MV-4-11 (cell line): ENCODE measurements at places on chromosomes 2 and 18.

GRCh38 chr2:30191819-30192271 is 39.5 kb upstream of the LBH start:
- no peak for DNase-seq

DNA sequence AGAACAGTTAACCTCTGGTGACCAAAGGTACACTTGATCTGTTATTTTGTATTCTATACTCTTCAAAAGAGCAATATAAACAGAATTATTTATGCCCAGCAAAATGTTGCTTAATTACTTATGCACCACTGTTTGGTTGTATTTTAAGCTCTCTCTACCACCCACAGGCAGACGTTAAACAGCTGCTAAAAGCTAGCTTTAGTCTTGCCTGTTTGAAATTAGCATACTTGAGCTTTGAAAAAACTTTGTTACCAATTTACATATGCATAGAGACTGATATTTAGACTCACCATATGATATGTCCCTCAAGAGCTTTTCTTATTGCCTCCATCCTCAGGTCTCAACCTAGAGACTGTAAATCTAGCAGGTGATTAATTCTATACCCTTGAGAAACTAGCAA is 426.9 kb downstream of the NR4A2 start:
- DNase-seq = no peak

- DNase-seq = no peak
Measured at GRCh38 chr18:8816816-8817215, 111.5 kb downstream of the MTCL1 start.

DNA sequence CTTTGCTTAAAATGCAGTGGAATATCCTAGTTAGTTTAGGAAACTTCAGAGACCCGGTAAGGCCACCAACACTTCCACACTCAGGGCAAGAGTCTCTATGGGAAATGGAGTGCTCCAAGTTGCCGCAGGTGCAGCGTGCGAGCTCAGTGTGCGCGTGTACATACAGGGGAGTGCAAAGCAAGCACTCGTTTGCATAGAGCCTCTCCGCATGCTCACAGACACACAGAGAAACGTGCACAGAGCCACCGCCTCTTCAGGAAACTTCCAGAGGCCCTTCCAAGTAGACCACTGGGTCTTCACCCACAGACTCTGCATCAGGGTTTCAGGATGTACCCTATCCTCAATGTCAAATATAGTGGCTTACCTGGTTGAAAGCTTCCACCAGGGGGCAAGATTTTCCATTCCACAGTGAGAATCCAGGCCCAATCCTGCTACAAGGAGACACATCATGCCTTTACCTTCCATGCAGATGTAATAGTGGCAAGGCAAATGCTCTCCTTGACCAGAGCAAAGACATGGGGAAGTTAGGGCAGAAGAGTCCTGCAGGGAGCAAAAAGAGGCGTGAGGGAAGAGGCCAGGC is 513.0 kb upstream of the MYT1L start:
- no peak for DNase-seq

- no peak for DNase-seq
Measured at GRCh38 chr2:174774886-174775285, 10.6 kb upstream of the CHRNA1 start.

DNA sequence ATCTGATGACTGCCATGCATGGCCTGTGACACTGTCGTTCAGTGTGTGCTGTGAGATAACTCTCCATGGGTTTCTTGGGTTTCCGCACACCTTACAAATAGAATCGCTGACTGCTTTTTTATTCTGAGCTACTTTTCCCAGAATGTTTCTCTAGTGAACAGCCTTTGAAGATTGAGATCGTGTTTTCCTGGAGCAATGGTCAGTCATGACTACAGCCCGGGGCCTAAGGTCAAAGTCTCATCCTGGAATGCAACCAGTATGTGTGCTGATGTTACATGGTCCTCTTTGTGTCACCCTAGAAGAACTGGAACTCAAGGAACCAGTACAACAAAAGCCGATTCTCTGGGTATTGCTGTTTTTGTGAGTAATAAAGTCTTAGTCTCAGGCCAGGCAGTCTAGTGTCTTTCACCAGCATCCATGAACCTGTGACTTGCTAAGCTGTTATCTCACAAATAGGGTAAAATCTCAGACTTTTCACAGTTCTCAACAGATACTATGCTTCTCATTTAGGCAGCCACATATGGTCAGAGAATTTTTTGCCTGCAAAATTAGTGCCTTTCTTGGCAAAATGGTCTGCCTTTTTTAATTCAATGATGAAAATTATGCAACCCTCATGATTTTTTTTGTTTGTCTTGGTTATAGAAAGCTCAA is 124.9 kb upstream of the PIEZO2 start:
- DNase-seq = no peak

- DNase-seq = no peak
Measured at GRCh38 chr2:169365029-169365480, 2.7 kb upstream of the LRP2 start.

DNA sequence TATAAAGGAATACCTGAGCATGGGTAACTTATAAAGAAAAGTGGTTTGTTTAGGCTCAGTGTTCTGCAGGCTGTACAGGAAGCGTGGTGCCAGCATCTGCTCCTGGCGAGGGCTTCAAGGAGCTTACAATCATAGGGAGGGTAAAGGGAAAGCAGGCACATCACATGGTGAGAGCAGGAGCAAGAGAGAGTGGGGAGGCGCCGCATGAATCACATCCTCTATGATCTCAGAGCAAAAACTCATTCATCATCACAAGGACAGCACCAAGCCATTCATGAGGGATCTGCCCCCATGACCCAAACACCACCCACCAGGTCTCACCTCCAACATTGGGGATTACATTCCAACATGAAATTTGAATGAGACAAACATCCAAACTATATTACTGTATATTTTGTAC is 32.5 kb downstream of the R3HDM1 start:
- DNase-seq = no peak

DNA sequence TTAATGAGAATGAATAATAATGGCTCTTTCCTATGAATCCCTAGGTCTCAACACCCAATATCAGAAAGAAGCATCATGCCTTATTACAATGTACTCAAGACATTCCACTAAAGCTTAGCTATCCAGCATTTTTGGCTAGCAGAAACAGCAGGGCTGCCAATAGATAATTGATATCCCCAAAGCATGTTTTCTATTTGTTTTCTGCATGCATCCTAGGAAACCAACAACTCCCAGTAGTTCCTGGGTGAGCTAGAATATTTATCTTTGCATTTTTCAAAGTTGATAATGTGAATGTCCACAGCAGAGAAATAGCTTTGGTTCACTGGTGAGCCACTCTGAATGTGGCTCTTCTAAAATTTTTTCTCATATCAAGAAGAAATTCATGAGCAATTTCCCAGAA is 5.8 kb upstream of the ANTXR1 start:
- no peak for DNase-seq

GRCh38 chr2:76700894-76701293 is 821.3 kb downstream of the LRRTM4 start:
- DNase-seq = no peak

- peak; percentile 8 for DNase-seq
Measured at GRCh38 chr2:36469710-36470109, 114.1 kb downstream of the CRIM1 start.

GRCh38 chr2:176115883-176116813 is at the start of gene HOXD10:
Gene HOXD10, plus strand, starts transcription at chr2:176116778. Its CDS starts 56 bp downstream, at chr2:176116834.
- DNase-seq = no peak

- DNase-seq = no peak
Measured at GRCh38 chr2:169160926-169161481, 91.6 kb downstream of the DHRS9 start.

DNA sequence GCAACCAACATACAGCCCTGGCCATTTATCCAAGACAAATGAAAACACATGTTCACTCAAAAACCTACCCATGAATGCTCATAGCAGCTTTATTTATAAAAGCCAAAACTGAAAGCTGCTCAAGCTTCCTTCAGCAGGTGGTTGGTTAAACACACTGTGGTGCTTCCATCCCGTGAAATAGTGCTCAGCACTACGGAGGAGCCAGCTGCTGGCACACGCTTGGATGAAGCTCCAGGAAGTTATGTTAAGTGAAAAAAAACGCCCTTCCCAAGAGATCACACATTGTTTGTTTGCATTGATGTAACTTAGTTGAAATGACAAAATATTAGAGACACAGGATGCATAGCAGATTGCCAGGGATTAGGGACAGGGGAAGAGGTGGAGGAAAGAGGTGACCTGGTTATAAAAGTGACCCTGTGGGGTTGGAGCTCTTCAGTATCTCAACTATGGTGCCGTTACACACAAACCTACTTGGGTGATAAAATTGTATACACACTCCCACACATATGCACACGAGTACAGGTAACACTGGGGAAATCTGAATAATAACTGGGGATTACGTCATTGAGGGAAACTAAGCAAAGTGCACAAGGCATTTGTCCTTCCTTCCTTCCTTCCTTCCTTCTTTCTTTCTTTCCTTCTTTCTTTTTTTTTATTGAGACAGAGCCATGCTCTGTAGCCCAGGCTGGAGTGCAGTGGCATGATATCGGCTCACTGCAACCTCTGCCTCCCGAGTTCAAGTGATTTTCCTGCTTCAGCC is 6.2 kb upstream of the ALPG start:
- no peak for DNase-seq

DNA sequence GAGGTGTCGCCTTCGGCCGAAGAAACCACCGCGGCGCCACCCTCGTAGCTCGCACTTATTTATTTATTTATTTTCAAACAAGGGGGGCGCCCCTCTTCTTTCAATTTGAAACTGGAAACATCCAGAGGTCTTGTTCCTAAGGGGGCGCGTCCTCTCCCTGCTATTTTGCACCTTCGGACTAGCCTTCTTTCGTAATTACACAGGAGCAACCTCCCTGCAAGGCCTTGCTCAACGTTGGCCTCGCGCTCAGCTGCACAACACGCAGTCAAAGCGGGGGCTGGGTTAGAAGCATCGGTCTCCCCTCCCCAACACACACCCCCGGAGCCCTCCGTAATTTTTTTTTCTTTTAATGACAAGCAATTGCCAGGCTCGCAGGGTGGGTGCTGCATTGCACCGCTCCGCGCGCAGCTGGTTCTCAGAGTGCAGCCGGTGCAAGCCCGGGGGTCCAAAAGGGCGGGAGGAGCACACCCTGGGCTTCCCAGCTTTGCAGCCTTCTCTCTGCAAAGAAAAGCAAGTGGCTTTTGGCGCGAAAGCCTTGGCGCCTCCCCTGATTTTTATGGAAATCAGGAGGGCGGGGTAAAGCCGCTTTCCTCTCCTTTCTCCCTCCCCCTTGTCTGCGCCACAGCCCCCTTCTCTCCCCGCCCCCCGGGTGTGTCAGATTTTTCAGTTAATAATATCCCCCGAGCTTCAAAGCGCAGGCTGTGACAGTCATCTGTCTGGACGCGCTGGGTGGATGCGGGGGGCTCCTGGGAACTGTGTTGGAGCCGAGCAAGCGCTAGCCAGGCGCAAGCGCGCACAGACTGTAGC is at the start of gene MYCN:
TSS of gene MYCN (plus strand) at position 697 of the 807 bp plus-strand sequence. CDS start 1,515 bp downstream, outside the sequence.
- peak; percentile 8 for DNase-seq

GRCh38 chr2:73907840-73908452 is 15.1 kb downstream of the ACTG2 start:
- no peak for DNase-seq

DNA sequence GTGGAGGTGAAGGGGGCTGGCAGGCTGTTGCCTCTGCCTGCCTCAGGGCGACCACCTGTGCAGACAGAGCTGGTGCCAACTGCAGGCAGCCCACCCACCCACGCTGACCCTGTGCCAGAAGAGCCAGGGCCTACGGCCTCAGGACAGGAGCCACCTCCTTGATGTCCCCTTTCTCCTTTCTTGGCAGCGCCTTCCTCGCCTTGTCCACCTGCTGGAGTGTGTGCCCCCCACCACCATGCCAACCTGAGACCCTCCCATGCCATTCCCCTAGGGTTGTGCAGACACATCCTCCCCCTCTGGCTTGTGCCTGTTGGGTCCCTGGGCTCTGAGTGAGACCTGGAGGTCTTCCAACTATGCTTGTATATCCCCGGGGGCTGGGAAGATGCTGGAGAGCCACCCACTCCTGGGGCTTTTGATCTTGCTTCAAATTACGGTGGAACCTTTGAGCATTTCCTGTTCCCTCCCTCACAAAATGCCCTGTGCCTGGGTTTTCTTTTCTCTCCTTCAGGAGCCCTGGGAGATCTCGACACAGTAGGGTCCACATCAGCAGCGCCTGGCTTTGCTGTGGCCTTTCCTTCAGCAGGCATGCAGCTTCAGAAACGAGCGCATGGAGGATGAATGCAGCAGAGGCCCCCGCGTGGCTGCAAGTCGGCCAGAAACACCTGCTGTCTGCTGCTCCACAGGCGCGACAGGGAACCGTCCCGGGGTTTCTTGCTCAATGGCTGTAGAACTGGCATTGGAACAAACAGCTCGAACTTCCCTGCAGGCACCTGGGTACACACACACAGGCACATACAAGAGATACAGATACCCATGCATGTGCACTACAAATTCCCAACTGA is 65.9 kb upstream of the SH3RF3 start:
- no peak for DNase-seq

DNA sequence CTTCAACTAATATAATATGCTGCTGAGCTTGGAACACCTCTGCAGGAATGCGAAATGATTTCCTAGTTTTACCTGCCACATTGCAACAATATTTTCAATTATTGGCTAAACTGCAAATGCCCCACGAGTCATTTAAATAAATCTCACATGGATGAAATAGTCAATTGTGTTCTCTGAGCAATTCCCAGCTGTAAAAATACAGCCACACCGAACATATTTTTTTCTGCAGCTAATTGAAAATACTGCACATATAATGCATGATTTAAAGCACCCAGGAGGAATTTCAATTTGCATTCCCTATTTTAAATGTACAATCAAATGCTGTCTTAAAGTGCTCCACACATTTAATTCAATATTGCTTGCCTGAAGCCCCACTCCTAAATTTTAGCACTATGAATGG is 18.6 kb downstream of the SERPINE2 start:
- DNase-seq = no peak

DNA sequence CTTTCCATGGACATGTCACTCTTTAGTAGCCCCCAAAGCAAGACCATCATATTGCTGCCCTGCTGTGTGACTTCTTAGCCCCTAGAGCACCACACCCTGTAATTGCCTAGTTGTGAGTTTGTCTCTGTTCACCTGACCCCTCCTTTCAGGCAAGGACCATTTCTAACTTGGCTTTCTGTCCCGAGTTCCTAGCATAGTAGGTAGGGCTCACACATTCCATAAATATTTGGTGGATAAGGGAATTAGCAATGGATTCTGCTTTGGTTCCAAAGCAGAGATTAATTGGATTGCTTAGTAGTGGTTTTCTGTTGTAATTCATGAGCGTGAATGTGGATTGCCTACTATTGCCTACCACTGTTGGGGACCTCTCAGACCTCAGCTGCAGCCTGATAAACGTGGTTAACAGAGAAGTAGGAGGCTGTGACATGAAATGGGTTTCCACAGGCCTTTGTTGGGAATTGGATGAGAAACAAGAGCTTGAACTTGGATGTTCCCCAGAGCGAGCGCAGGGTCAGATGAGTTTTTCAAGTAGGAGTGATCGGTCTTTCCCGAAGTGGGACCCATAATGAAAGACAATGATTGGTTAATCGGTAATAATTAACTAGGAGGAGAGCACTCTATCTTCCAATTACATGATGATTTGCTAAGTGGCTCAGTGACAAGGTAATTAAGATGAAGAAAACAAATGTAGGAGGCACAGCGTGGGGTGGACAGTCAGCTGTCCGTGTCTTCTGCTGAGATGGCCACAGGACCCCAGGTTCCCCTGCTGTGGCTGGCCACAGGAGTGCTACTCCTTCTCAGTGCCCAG is 13.4 kb upstream of the UGT1A1 start:
- no peak for DNase-seq
